Activated CD4-positive, alpha-beta T cell treated with anti-CD3 and anti-CD28 coated beads for 24 hours (primary cell): ENCODE measurements at places on chromosomes 3 and 15.

- no peak for DNase-seq
Measured at GRCh38 chr3:195259154-195259474, 11.8 kb downstream of the XXYLT1 start.

- DNase-seq = no peak
Measured at GRCh38 chr15:92611995-92612745, 43.4 kb downstream of the FAM174B start.

DNA sequence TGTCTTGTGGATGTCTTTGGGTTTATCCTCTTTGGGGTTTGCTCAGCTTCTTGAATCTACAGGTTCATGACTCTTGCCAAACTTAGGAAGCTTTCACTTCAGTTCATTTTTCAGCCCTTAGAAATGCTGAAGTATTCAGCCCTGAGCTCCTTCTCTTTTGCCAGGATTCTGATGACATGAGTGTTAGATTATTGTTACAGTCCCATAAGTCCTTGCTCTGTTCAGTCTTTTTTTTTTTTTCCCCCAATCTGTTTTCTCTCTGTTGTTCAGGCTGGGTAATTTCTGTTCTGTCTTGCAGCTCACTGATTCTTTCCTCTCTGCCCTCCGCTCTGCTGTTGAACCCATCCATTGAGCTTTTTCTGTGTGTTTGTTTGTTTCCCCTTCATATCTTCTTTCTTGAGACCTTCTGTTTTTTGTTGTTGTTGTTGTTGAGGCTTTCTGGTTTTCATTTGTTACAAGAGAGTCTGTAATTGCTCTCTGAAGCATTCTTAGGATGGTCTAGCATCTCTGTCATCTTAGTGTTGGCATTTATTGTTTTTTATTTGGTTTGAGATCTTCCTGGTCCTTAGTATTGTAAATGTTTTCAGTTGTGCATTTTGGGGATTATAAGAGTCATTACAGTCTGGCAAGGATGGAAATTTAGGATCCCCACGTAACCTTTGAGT, 18.4 kb downstream of the LRCH3 start:
- DNase-seq = no peak

- DNase-seq = no peak
Measured at GRCh38 chr3:59247402-59247841, 197.6 kb upstream of the CFAP20DC start.

- DNase-seq = no peak
Measured at GRCh38 chr3:20543535-20544226, 357.7 kb upstream of the SGO1 start.

DNA sequence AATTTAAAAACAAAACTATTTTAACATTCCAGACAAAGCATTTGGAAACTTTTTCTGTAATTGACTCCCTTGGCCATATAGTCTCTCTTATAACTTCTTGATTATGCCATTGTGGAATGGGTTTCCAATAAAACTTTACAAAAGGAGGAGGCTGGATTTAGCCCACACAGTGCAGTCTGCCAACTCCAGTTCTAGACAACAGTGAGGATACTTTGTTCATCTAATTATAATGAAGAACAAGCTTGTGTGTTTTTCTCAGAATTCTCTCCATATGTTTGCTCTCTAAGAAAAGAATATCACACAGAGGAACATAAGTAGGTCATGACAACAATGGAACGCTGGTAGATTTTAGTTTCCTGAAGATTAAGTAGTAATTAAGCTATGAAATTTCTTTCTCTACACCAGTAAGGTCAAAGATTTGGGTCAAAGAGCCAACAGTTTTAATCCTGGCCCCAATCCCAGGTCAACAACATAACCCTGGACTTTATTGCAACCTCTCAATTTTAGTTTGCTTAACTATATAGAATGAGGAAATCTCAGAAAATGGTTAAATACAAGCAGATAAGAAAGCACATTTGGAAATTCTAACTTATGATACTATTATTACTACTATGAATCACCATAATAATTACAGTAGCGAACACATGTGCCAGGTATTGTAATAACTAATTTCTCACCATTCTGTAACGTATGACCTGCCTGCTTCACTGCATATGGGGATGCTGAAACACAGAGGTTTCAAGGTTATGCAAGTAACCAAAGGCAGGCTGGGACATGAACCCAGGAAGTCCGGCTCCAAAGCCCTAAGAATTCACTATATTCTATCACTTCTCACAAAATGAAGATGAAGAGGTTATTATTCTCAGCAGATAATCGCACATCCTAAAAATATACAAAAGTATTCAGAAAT, 65.7 kb downstream of the TJP1 start:
- no peak for DNase-seq

DNA sequence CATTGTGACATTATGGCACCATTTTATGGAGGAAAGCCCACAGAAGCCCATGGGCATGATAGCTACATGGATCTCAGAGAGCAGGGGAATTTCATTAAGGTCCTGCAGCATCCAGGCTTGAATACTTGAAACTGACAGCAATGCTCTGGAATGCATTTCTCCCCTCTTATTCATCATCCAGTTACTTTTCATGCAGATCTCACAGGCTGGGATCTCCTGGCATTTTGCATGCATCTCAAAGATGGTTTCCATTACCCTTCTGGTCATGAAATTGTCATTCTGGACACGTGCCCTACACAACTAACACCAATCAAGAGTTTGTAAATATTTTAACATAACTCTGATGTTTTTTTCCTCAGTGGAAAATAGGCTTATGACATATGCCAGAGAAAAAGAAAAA, 32.4 kb downstream of the VGLL3 start:
- no peak for DNase-seq

DNA sequence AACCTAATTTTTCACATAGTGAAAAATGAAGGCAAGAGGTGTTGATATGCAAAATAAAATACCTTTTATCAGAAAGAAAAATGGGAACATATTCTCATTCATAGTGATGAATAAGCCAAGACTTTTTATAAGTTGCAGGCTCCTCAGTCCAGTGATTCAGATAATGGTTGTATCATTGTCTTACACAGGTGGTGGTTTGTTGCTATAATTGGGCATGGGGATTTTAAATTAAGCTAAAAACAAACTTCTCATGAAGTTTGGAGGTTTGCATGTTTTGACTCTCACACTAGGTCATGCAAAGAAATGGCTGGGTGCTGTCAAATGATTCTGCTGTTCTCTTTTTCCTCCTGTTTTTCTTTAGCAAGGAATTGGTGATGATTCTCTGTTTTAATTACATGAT, 60.8 kb upstream of the SKIL start:
- no peak for DNase-seq

DNA sequence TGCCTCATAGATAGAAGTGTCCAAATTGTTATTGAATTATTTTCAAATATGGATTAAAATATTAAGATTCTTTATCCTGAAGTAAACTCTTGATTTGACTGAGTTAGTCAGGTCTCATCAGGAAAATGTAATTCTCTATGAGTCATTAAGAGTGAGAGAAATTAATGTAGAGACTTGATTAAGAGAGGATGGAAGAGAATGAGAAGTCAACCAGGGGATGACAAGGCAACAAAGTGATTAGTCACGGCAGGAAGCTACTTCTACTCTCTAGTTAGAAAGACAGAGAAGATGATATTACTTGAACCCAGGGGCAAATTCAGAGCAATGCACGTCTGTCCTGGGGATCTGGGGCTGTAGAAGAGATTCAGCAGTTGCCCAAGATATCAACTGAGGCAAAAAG, 202.5 kb downstream of the LSAMP start:
- no peak for DNase-seq

DNA sequence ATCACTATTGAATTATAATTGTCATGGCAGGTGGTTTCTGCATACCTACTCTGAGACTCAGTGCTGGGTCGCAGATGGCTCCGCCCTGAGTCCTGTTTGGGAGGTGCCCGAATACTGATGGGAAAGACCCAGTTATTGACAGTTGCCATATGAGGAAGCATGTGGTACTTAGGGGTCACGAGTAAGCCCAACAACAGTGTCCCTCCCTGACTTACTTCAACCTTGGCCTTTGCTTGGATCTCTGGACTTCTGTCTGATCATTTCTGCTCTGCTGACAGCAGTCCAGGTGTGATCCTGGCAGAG, 16.8 kb downstream of the MRAS start:
- no peak for DNase-seq

- DNase-seq = no peak
Measured at GRCh38 chr3:53725387-53725995, 120.7 kb downstream of the CHDH start.

DNA sequence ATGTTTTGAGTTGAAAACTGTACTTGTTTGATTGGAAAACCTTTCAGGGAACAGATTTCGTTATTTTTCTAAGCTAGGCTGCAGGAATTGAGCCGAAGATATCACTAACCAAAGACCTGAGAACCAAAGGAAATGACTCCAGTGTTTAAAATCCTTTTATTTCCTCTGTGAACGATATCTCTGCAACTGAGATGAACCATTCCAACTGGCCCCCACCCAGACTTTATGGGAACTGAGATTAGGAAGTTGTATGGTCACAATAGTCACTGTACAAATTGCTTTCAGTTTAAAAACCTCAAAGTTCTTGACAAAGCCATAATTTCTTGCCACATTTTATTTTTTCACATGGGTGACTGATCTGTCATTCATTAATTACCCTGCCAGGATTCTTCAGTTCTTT, 232.4 kb downstream of the RBMS3 start:
- DNase-seq = no peak

DNA sequence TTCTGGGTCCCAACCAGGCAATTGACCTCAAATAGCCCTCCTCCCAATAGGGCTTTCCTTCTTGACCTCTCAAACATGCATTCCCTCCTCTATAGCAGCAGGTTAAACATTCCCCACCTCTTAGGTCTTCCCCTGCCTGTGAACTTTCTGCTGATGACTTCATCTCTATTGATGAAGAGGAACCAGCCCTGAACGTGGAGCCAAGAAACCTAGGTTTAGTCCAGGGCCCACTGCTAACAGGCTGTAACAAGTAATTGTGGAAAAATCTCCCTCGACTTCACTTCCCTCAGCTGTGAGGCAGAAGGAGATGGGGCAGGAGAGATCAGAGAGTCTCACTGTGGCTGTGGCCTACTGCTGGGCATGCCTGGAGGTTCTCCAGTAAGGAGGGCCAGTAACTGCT, 24.7 kb downstream of the ILDR1 start:
- no peak for DNase-seq

DNA sequence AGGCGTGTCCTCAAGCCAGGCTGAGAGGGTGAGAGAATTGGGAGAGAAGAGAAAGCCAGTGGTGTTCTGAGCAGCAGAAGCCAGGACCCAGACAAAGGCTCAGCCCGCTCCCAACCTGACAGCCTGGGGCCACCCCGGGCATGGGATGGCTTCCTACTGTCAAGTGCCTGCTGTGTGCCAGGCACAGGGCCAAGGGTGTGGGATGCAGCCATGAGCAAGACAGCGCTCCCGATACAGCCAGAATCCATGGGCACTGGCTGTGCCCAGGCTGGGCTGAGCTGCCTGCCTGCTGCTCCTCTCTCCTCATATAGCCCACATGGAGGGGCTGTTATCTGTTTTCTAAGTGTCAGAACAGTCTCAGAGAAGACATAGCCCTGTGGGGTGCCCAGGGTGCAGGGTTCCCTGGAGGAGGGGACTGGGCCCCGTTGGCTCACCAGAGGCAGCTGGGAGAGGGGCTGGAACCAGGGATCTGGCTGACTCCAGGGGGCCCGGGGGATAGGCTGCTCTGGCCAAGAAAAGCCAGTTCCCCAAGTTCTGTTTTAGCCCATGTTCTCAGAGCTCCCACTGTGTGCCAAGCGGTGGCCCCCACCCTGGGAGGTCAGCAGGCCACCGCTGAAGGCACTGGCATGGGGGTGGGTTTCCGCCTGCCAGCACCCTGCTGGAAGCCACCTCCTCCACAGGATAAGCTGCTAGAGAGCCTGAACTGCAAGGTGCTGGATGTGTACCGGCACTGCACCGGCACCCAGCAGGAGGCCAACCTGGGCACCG, 39.0 kb downstream of the CFAP100 start:
- no peak for DNase-seq

- DNase-seq = no peak
Measured at GRCh38 chr3:40186508-40186907, 123.0 kb upstream of the EIF1B start.

DNA sequence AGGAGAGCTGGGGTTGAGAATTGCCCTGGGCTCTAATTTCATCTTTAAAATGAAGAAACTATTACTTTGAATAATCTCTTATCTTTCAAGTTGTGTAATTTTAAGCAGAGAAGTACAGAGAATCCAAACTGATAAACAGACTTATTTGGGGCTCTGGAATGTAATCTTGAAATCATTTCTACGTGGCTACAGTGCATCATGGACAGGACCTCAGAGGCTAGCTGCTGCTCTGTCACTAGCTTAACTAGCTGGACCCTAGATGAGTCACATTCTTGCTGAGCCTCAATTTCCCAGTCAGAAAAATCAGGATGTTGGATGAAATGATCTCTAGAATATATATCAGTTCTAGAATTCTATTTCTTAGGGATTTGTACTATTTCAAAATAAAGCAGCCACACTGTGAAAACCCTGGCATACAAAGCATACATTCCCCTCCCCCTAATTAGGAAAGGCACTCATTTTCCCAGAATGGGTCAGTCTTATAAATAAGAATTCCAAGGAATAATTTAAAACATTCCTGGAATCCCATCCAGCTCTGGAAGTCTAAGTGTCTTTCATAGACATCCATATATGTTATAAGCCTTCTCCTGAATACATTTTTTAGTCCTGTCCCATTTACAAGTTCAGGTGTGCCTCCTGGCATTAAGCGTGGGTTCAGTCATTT, 47.2 kb downstream of the RASGRP1 start:
- no peak for DNase-seq

DNA sequence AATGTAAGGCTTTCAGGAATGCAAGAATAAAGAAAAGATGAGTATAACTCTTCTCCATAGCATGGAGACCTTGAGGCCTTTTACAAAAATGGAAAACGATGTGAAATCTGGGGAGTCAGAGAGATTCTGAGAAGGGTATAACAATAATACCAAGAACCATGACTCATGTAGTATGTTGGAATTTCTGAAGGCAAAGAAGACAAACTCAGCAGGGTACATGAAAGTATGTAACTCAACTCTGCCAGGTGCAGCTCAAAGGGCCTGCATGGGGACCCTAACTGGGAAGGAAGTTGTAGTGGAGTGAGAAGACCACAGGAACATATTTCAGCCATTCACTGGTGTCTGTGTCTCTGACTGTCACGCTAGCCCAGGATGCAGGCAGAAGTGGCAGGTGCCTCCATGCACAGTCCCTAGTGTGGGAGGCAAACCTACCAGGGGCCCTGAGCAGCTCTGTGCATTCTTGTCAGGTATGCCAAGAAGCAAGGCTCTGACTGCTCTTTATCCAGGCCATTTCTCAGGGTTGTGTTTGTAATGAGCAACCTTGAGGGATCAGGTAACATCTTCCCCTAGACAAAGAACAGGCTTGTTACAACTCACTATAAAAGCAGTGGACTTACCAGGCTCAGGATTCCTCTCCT, 57.2 kb downstream of the GPR156 start:
- DNase-seq = no peak

GRCh38 chr3:60025096-60026050, 975.5 kb upstream of the CFAP20DC start:
- DNase-seq = no peak

DNA sequence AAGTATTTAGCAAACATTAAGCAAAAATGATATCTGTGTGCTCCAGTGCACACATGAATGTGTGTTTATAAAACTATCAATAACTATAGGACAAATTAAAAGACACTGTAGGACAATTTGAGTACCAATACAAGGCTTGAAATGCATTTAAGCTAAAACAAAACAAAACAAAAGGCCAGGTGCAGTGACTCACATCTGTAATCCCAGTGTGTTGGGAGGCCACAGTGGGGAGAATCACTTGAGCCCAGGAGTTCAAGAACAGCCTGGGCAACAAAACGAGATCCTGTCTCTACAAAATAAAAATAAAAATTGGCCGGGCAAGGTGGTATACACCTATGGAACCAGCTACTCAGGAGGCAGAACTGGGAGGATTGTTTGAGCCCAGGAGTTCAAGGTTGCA, 50.7 kb downstream of the CSNK1G1 start:
- DNase-seq = no peak

GRCh38 chr3:146342989-146343388, 92.1 kb upstream of the PLSCR4 start:
- no peak for DNase-seq
